ENCODE measurements at places on chromosomes 3 and 15.
A peak's percentile ranks its signal among the peaks of the same experiment; 100 is the strongest.

- peak; percentile 49 for DNase-seq
Measured at GRCh38 chr3:46065294-46065705, 38.0 kb upstream of the XCR1 start.

DNA sequence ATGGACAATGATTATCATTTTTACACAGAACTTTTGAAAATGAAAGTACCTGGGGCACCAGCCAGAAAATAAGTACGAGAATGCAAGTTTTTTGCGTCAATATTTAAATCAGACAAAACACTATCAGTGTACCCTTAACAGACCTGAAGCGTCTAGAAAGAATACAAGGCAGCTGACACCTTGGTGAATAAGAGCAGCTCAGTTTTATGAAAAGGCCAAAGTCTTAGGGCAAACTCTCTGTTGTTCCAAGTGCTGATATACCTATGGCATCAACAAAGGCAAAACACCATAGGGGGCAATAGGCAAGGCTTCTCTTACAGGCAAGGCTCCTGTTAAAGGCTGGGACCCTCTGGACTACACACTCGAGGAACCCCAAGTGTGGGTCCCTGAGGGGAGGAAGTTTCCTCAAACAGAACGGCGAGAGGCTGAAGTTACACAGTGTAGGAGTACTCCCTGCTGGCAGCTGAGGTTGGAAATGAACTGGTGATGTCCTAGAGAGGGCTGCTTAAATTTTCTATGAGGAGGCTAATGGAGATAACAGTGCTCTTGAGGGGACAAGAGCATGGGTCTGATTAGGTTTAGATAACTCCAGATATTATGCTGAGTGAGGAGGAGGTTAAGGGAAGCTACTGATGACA lies 291.0 kb downstream of the TIGIT start:
- no peak for DNase-seq

DNA sequence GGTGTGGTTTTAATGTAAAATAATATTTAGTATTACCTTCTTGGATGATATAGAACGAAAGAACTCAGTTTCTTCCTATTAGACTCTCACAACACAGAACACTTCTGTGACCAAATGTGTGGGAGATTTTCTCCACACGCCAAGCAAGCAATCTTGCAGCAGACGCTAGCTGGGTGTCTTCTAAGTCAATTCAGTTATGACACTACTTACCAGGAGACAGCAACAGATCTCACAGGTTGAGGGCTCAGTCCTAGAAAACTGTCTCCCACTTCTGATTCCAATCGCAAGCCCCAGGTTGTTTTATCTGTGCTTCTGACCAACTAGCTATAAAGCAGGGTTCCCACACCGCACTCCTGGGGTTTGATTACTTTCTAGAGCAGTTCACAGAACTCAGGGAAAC lies 41.2 kb downstream of the HERC1 start:
- DNase-seq: no peak

DNA sequence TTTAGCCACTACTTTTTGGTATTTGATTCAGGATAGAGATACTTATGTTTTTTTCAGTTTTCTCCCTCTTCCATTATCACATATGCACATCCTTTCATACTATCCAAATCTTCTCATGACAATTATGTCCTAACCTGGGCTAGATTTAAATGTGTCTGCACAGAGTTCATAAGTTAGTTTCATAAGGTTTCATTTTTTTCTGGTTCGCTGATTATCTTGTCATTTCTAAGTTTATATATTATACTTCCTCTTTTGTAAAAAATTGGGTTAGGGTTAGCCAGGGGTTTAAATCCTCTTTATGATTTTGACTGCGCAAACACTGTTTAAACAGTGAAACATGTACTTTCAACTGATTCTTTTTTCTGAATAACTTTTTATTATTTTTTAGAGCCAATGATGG lies 148.6 kb downstream of the SST start:
- no peak for DNase-seq

- DNase-seq: no peak
Measured at GRCh38 chr3:1197051-1197450, 104.2 kb downstream of the CNTN6 start.

DNA sequence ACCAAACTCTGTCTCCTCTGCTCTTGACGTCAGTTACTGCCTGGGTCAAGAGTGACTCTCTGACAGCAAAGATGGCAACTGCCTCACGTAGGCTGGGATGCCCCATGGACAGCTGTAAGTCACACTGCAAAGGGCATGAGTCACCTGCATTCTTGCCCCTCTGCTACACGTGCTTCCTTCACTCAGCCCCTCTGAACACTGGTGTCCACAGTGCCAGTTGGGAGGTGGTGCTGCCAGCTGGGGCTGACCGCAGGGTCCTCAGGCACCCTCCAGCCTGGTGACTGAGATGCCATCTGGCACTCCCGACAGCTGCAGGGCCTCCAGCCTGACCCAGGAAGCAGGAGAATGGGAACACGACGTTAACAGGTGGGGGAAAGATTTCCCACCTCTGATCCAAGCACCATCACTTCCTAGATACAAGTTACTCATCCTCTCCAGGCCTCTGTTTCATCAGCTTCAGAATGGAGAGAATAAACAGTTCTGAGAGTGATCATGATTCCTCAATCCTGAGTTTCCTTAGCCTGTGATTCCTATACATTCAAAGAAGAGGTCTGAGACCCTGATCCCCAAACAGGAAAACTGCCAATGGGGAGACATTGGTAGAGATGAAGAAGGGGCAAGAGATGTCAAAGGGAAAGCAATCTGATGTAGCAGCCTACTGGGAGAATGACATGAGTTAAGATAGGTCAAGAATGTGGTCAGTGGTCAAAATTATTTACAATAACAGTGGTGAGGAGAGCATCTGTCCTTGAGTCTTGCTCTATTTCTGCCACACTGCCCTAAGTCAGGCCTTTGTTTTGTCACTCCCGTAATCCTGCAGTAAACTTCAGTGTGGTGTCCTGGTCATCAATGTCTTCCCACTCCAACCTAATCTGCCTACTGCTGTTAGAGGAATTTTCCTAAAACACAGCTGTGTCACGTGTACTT lies 86.1 kb upstream of the BCL6 start:
- DNase-seq: no peak

DNA sequence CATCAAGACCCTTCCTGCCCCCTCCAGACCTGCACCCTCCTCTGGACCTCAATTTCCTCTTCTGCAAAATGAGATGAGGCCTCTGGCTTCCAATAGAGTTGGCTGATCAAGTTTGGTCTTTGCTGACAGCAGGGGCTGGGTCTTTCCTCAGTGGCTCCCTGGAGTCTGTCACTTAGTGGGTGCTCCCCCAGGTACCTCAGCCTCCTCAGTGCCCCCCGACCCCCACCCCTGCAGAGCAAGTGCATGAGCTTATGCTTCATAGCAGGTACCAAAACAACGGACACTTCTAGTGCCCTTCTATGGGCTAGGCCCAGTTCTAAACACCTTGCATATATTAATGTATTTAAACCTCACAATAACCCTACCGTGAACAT lies 6.9 kb upstream of the PLXND1 start:
- DNase-seq: no peak

GRCh38 chr15:47603026-47603425 lies 114.3 kb upstream of the SEMA6D start:
- no peak for DNase-seq

DNA sequence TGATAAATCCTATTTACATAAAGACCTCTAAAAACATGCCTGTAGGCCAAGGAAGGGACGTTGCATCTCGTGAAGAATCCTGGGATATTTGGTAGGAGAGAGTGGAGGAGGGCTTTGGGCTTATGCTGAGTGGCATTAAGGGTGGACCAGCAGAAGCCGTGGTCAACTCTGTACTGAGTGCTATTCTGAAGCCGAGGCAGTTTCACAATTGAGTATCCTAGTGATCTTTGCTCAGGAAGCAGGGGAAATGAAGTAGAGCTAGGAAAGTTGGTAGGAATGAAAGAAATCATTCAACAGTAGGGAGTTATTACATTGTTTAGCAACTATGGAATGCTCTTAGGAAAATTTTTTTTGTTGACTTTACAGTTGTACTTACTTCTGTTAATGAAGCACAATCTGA lies 24.2 kb downstream of the MCTP2 start:
- DNase-seq: no peak

- no peak for DNase-seq
Measured at GRCh38 chr15:69926721-69927120, 171.0 kb downstream of the TLE3 start.

GRCh38 chr3:5331567-5332269 lies 144.2 kb downstream of the EDEM1 start:
- no peak for DNase-seq

GRCh38 chr3:11120091-11120805 lies 34.0 kb upstream of the HRH1 start:
- no peak for DNase-seq

- DNase-seq: no peak
Measured at GRCh38 chr3:157275832-157276231, 115.9 kb upstream of the CCNL1 start.

- DNase-seq: no peak
Measured at GRCh38 chr3:43022121-43022520, 43.0 kb downstream of the GASK1A start.

- no peak for DNase-seq
Measured at GRCh38 chr15:49627407-49627877, 6.6 kb downstream of the DTWD1 start.

GRCh38 chr15:51751697-51752683 lies 593 bp downstream of the TMOD2 start:
- DNase-seq: no peak

- no peak for DNase-seq
Measured at GRCh38 chr3:9911863-9912262, 5.0 kb upstream of the IL17RC start.

- DNase-seq: peak; percentile 20
Measured at GRCh38 chr3:10164546-10165393, at the start of gene IRAK2. TSS of gene IRAK2 (plus strand) at chr3:10164919. CDS start at chr3:10164955, 36 bp downstream.

GRCh38 chr3:171321559-171322360 lies 138.4 kb downstream of the TNIK start:
- DNase-seq: no peak

DNA sequence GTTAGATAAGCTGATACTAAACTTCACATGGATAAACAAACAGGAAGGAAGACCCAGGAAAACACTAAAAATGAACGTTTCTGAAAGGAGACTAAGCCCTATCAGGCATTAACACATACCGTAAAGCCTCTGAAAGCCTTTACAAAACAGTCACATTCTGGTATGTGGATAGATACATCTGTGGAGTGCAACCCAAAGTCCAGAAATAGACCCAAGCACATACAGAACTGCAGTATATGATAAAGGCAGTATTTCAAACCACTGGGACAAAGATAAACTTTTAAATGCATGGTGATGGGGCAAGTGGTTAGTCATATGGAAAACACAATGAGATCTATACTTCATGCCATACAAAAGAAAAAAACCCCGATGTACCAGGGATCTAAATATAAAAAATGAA lies 26.0 kb downstream of the DCBLD2 start:
- DNase-seq: no peak

DNA sequence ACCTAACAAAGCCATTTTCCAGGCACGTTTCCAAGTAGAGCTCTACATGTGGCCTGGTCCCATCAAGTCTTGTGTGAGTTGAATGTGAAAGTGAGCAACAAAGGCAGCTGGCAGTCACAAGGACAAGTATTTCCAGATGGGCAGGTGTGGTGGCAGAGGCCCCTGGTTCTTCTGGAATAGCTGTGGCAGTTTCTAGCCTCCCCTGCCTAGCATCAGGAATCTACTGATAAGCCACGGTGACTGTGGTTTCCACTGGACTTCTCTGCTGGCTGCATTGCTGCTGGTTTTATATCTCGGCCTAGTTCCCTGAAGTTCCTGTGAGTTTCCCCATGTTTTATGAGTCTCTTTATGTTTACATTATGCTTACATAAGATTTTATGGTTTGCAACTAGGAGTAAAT lies 117.7 kb downstream of the GOLIM4 start:
- DNase-seq: no peak

DNA sequence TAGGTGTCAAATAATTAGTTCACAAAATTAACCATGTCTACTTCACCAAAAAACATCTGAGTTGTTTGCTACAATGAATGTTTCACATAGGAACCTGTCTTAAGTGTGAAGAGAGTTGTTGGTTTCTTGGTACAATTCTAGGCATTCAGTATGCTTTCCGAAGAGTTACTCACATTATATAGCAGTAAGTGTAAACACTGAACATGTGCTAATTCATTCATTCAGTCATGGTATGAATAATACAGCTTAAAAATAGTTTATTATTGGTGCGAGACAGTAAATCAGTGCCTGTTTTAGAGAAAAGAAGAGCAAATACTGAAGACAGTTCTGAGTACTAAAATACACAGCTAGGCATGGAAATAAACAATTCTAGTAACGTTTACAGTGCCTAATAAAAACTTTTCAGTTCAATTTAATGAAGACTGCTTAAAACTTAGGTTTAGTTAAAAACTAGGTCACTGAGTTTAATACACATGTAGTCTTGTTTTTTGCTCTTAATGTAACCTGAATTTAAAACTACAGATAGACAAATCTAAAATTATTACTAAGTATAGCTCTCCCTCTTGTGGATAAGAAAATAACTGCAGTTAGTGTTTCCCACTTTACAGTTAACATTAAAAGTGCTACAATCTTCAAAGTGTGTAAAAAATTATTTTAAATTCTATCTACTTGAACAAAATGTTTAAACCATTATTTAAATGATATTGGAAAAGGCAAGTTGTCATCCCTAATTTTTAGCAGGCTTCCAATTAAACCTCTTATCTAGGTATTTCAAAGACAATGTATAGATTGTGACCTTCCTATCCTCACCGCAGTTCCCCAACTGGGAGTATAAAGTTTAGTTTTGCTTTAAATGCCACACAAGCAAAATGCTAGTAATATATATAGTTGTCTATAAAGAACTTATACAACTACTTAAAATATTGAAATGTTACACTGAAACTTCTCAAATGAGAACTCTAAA lies 20.1 kb upstream of the ZCWPW2 start:
- no peak for DNase-seq

- DNase-seq: no peak
Measured at GRCh38 chr3:64837986-64838735, 150.4 kb upstream of the ADAMTS9 start.

GRCh38 chr3:196968233-196969133 lies at the start of gene PIGZ:
TSS of gene PIGZ (minus strand) at chr3:196968833. CDS start at chr3:196952031, 16,802 bp downstream.
- DNase-seq: no peak

DNA sequence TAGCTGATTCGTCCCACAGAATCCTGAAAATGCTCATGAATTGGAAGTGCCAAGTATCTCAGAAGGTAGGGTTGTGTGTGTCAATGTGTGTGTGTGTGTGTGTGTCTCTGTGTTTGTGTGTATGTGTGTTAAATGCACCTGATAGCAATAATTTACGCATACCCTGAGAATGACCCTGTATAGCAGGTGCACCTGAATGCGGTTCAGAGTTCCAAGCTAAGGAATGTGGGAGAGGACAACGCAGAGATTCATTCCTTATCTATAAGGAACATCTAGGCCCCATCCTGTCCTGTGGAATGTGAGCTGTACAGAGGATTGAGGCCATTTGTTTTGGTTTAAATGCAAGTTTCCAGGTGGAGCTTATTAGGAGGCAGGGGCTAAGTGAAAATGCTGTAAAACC lies 49.1 kb upstream of the NEDD4 start:
- DNase-seq: no peak

GRCh38 chr3:107674371-107674770 lies 151.6 kb downstream of the BBX start:
- no peak for DNase-seq

Data from stimulated activated CD8-positive, alpha-beta memory T cell treated with anti-CD3 and anti-CD28 coated beads, Interleukin-7, amount 100 ng/mL, for 1 hour (primary cell).